Activated effector memory CD4-positive, alpha-beta T cell treated with anti-CD3 and anti-CD28 coated beads, Interleukin-2, amount 50 U/mL, for 16 hours (primary cell): ENCODE measurements at places on chromosomes 5 and 9.

- no peak for DNase-seq
Observed at GRCh38 chr5:174189654-174190541, 144.4 kb downstream of the NSG2 start.

DNA sequence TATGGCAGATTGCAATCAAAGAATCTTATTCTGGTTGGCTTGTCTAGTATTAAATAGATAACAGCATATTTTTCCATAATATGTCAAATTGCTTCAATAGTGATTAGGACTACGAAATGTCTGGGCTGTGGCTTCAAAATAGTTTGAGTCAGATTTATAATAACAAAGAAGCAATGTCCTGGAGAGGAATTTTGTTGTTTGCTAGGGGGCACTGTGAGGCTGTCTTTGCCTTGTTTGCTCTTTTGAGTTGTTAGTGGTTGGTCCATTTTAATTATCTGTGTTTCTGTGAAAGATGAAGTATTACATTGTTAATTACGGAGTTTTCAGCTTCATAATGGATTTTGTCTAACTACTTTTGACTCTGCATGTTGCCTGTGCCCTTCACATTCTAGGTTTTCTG, 713.6 kb downstream of the TLE4 start:
- DNase-seq, result no peak

- DNase-seq, result peak; percentile 57
Observed at GRCh38 chr9:93678199-93679019, 102.0 kb downstream of the PHF2 start.

- DNase-seq, result no peak
Observed at GRCh38 chr5:151632941-151633340, 41.8 kb upstream of the FAT2 start.
